Stimulated activated CD4-positive, alpha-beta T cell treated with anti-CD3 and anti-CD28 coated beads, Interleukin-1b, Interleukin-23, amount 100 ng/mL, for 1 hour (primary cell): ENCODE measurements at places on chromosomes 12 and 14.

DNA sequence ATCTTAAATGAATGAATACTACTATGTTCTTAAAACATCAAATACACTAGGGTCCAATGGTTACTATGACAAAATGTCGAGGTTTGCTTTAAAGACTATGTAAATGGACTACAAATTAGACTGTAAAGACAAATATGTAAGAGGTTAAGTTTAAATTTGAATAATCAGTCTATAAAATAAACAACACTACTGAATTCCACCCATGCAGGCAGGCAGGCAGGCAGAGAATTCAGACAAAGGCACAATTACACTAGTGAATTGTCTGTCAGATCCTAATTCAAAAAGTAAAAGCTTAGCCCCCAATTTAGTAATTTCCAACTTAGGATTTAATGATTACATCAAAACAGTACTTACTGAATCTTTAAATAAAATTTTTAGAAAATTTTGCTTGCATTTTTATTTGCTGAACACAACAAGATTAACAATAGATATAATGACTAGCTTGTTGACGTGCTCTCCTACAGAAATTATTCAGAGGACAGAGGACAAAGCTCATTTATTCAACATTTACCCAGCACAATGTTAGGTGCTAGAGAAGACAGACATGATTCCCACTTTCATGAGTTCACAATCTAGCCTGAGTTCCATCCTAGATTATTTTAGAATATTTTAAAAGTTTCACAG lies 97.4 kb downstream of the CDK17 start:
- no peak for DNase-seq

GRCh38 chr12:92342574-92342973 lies 196.9 kb upstream of the BTG1 start:
- no peak for DNase-seq

DNA sequence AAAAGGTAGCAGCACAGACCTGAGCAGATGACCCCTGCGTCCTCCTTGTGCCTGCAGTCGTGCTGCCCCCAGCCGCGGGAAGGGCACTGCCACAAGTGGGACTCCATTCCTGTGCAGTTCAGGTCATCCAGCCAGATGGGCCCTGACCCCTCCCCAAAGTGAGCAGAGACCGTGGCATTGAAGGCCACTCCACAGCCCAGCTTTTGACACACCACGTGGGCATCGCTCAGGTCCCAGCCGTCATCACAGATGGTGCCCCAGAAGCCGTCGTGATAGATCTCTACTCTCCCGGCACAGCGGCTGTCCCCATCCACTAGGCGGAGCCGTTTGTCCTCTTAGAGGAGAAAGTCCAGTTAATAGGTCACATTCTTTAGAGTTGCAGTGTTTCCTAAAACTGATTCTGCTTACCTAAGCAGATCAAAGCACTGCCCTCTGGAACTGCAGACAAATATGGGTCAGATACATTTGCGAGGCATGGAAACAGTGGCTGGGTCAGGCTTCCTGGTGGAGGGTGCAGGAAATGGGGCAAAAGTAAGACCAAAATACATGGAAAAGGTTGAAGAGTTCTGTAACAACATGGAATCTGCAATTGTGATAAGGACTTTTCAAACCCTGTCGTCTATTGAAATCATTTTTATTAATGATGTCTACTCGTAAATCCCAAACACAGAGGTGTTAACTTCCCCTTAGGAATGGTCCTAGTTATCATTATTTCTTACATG lies 69.4 kb downstream of the CD163L1 start:
- no peak for DNase-seq

- DNase-seq = no peak
Measured at GRCh38 chr14:78131201-78131600, 39.0 kb upstream of the NRXN3 start.

- DNase-seq = no peak
Measured at GRCh38 chr14:36663404-36664321, 2.0 kb downstream of the PAX9 start.

DNA sequence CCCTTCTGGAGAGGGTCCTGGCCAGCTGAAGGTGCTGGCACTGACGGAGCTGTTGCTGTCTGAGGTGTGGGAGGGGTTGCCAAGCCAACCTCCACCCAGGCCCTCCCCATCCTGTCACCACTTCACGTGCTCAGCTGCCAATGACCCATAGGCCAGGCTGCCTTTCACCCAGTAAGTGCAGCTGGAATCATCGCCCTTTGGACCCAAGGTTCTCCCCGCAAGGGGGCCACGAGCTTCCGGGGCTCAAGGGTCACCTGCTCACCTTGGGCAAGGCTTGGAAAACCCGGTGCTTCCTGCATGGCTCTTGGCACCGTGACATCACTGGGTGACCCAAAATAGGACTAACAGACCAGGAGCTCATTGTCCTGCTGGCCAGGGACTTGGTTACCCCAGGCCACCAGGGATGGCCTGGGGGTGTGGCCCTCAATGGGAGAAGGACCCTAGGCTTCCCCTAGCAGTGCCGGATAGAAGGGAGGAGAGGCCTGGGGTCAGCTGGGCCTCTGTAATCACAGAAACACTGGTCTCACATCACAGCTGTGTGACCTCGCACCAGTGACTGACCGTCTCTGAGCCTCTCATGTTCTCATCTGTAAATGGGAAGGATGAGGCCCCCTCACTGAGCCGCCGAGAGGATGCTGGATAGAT lies 51.3 kb downstream of the CCDC85C start:
- no peak for DNase-seq

DNA sequence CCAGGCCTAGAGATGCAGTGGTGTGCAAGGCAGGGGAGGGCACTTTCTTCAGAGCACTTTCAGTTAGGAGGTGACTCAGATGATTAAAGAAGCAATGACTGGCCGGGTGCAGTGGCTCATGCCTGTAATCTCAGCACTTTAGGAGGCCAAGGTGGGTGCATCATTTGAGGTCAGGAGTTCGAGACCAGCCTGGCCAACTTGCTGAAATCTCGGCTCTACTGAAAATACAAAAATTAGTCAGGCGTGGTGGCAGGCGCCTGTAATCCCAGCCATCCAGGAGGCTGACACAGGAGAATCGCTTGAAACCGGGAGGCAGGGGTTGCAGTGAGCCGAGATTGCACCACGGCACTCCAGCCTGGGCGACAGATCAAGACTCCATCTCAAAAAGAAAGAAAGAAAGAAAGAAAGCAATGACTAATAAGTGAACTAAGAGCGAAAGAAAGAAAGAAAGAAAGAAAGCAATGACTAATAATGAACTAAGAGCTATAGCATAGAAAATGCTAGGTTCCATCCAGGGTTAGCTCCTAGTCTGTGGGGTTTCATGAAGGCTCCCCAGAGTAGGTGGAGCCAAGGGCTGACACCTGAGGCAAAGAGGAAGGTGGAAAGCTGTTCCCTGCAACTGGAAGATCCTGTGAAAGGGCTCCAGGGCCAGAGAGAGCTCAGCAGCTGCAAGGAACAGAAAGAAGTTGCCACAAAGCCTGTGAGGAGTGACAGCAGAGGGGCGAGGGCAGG lies 334.5 kb downstream of the CACNA1C start:
- DNase-seq = no peak

GRCh38 chr12:90959032-90959431 lies 4.1 kb upstream of the CCER1 start:
- DNase-seq = no peak
